ENCODE measurements at places on chromosomes 7 and 10.

- DNase-seq: no peak
Observed at GRCh38 chr10:133474027-133474426, 20.3 kb downstream of the SCART1 start.

DNA sequence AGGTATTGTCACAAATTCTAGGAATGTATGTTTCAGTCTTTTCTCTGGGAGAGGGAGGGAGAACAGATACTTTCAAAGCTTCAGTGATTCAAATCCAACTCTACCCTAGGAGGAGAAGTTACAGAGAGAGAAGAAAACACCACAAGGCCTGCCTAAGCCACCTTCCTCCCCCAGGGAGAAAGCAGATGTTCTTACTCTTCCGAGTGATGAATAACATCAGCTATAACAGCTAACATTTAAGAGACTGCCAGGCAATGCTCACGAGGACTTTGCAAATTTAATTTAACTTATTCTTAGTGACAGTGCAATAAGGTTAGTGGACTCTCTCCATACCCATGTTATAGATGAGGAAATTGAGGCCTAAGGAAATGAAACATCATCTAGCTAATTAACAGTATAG is 36.8 kb downstream of the TAS2R41 start:
- no peak for DNase-seq

DNA sequence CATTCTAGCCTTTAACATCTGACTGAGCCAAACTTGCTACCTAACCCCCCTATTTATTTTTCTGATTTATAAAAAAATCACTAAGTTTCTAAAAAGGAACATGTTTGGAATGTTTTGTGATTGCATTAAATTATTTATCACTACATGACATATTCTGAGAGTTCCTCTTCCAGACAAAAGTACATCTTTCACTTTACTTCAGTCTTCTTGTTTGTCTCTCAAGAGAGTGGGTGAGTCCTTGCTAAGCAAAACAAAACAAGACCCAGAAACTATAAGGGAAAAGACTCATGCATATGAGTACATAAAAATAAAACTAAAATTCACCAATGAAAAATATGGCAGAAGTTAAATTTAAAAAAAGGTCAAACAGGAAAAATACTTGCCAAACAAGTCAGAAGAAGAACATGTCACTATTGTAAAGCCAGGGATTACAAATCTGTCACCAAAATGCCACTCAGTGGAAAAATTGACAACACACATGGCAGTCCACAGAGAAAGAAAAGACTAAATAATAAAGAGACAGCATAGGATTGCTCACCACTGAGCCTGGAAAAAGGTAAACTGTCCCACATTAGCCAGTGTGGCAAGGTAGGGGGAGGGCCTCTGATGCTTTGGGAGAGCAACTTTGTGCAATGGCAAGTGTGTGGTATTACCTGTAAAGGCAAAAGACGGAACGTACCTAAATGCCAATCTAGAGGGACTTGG is 166.7 kb upstream of the ZNF32 start:
- DNase-seq: no peak

- peak; percentile 55 for DNase-seq
Observed at GRCh38 chr10:12041766-12042408, 722 bp downstream of the UPF2 start.

DNA sequence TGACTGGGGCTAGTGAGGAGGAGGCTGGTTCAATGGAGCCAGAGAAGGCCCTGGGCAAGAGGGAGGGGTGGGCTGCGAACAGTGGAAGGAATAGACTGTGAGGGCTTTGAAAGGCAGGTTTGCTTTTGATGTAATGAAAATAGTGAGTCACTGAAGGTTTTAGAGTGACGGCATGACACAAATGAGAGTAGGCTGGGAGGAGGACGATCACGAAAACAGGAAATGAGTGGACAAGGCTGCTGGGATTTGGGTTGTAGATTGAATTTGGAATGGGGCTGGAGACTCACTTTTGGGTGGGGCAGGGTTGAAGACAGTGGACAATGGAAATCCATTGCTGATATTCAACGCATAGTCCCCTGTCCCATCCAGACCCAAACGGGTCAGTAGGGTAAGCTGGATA is 139.6 kb downstream of the CDH23 start:
- DNase-seq: no peak

GRCh38 chr7:24861336-24861735 is 104.1 kb upstream of the GSDME start:
- DNase-seq: no peak

- DNase-seq: no peak
Observed at GRCh38 chr7:154909241-154910105, 93.5 kb downstream of the PAXIP1 start.

GRCh38 chr7:26153241-26153822 is 1.3 kb downstream of the NFE2L3 start:
- peak; percentile 53 for DNase-seq

GRCh38 chr10:59872892-59873463 is 33.4 kb downstream of the CCDC6 start:
- no peak for DNase-seq

- peak; percentile 73 for DNase-seq
Observed at GRCh38 chr7:139016931-139017511, 18.8 kb downstream of the ZC3HAV1L start.

DNA sequence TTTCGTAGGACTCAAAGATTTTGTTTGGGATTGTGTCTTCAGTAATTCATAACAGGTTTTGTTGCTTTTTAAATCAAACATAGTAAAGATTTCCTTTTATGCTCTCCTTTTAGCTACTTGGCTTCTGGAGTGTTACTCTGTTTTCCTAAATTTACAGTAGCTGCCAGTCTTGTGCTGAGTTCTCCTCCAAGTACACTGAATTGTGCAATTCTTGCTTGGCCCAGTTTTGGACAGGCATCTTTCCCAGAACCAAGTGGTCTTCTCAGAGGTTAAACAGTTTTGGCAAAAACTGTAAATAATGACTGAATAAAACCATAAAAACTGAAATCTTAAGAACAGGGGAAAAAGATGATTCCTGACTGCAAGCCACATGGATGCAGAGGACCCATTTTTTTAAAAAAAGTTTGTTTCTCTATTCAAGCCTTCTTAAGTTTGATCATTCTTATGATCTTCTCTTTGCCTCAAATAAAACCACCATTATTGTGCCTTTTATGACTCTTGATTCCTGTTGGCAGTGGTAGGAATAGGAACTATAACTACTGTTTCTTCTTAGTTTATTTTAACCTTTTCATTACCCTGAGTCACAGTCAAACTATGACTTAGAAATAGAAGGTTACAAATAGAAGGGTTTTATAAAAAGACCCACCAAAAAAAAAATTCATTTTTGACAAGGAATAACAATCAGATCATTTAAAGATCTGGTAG is 88.0 kb downstream of the MDFIC start:
- no peak for DNase-seq

DNA sequence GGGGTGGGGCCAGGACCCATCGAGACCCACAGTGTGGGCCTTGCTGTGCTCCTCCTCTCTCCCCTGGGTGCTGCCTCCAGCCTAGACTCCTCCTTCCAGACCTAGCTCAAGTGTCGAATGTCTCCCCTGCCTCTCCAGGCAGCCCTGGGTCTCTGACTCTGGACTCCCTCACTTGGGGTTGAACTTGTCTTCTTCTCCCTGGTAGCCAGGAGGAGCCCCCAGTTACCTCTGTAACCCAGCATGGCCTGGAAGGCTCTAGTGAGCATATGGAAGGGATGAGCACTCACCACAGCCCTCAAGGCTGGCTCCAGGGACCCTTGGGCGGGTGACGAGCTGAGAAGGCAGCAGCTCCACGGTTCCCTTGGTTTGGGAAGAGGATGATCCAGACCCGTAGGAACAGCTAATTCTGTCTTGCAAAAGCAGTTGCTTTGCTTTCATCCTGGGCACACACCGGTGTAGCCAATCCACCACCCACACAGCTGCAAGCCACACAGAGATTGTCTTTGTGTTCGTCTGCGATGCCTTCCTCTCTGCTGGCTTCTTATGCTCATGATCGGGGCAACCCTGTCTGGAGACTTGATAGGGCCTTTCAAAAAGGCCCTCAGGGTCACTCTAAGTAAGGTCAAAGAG is 52.3 kb upstream of the ANTXRL start:
- DNase-seq: peak; percentile 17

GRCh38 chr10:18140957-18141845 is 977 bp downstream of the CACNB2 start:
- DNase-seq: no peak

- DNase-seq: no peak
Observed at GRCh38 chr10:68499544-68499943, 27.8 kb upstream of the DNA2 start.

GRCh38 chr10:126394948-126395347 is 6.7 kb upstream of the ADAM12 start:
- DNase-seq: no peak

DNA sequence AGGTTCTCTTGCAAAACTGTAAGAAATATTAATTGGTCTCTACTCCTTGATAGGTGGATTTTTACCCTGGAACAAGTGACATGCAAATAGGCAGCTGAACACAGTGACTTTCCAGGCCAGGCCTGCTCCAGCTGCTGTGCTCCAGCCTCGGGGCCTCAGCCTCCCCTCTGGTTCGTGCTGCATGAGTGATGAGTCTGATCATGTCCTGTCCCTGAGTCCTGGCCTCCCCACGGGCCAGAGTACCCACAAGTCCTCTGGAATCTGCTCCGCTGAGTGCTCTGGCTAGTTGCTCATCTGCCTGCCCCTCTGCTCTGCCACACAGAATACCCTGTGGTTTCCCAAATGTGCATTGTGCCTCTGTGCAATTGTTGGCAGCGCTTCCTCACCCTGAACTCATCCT is 80.1 kb upstream of the PDZD8 start:
- DNase-seq: no peak

DNA sequence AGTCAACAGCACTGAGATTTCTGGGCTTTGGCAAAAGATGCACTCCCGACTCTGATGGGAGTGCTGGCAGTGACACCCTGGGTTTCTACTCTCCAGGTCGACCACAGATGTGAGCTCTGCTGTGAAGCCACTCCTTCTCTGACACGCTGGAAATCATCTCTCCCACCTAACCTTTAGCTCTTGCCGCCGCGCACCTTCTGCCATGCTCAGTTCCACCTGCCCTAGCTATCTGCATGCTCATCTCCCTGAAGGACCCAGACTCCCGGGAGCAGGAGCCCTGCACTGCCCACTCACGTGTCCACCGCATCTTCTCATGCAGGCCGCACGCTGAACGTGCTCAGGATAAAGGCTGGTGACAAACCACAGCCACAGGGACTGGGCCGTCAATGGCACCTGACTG is 174.8 kb downstream of the TNS3 start:
- no peak for DNase-seq

- DNase-seq: no peak
Observed at GRCh38 chr10:50604049-50604640, 19.6 kb downstream of the SGMS1 start.

GRCh38 chr7:131692131-131692960 is 135.9 kb upstream of the PODXL start:
- DNase-seq: peak; percentile 85

GRCh38 chr7:84820481-84820880 is 366.4 kb downstream of the SEMA3D start:
- DNase-seq: no peak

DNA sequence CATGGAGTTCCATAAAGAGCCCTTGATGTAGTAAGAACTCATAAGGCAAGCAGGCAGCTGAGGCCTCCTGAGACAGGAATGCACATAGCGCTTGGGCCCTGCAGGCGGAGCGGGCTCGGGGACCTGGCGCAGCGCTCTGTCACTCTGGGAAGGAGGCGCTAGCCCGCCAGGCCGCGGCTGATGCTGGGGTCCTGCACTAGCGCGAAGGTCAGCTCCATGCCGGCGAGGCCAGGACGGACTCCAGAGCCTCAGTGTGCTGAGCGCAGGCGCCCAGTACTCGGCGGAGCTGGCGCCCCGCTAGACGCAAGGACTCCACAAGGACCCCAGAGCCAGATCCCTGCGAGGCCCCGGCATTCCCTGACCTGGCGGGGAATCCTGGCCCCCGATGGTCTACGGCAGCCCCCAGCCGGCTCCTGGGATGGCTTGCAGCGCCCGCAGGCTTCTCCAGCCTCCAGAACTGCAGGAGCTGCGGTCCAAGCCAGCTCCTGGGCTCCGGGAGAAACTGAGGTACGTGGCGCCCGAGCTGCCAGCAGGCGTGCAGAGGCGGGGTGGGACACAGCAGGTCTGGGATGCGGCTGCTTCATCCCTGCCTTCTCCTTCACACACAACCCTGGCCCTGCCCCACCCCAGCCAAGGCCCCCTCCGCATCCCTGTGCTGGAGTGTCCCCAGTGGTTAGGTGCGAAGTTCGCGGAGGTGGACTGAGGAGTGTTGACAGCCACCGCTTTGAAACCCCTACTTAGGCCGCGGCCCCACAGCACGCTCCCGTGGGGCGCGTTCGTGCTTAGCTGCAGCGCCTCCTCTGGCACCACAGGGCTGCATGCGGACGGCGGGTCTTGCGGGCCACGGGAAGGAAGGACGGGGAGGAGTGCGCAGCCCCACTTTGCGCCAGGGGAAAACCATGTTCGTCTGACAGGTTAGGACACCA is 761.5 kb upstream of the POM121L12 start:
- no peak for DNase-seq

DNA sequence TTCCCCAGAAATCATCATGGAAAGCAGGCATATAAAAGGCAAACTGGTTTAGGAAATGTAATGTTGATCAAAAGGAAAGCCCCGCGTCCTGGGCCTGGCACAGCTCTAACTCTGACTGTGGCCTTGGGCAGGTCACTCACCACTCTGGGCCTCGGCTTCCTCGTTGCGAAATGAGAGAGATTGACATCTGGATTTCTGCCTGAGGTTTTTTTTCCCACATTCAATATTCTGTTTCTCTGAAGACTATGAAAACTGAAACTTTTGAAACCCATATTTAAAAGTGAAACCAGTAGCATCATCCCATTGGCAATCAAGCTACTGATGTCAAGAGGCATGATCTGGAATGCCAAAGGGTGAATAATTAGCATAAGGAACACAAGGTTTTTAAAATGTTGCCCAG is 369.7 kb upstream of the NPVF start:
- no peak for DNase-seq

- DNase-seq: peak; percentile 36
Observed at GRCh38 chr7:155009570-155010157, 6.7 kb upstream of the PAXIP1 start.

- DNase-seq: no peak
Observed at GRCh38 chr7:16416289-16417282, 4.8 kb downstream of the CRPPA start.

- DNase-seq: no peak
Observed at GRCh38 chr7:1550005-1550845, 5.8 kb downstream of the TMEM184A start.

DNA sequence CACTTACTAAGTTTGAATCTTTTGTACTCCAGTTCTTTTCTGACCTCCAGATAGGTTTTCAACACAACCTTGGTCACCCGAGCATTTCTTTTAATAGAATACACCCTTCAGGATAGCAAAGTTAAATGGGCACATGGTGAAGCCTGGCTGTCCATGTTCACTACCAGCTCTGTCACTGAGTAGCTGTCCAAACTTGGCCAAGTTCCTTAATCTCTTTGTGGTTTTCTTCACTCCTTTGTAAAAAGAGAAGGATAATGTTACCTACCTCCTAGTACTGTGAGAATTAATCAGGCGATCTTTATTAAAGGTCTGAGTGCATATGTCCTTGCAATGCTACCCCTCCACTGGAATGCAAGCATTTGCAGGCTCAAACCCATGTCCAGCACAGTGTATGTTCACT is 128.1 kb upstream of the PTPRZ1 start:
- DNase-seq: no peak
